ENCODE measurements at places on chromosomes 16 and 17.
A peak's percentile ranks its signal among the peaks of the same experiment; 100 is the strongest.

DNA sequence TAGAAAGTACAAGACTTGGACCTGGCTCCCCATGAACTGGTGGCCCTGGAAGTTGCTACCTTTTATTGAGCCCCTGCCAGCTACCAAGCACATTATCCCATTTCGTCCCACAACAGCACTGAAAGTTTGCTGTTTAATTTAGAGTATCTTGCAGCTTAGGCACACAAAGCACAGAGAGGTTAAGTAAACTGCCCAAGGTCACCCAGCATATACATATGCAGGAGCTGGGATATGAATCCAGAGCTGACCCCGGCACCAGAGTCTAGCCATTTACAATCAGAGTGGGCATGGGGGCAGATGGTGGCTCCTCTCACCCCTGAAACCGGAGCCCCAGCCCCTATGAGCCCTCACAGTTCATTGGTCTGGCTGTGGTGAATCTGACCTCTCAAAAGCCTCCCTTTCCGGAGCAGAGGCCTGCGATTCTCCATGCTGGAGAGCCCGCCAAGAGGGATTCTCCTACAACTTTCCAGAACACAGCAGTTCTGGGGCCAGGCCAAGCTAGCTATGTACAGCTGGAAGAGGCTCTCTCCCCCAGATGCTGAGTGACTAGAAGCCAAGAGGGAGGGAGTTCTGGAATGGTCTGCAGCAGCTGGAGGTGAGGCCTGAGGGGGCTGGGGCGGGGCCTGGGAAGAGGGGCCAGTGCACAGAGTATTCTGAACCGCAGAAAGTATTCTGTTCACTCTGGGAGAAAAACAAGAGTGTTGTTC lies 58.3 kb downstream of the SREBF1 start:
- no peak for DNase-seq

DNA sequence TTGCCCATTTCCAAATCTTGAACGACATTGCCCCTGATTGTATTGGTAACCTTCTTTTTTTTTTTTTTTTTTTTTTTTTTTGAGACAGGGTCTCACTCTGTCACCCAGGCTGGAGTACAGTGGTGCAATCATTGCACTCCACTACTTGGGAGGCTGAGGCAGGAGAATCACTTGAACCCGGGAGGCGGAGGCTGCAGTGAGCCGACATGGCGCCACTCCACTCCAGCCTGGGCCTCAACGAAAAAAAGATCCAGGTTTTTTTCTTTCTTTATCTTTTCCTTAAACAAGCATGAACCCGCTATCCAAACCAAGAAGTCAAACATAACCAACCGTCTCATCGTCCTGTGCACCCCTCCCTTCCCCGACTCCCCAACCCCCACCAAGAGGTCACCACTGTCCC lies 47.6 kb upstream of the RPH3AL start:
- no peak for DNase-seq

GRCh38 chr16:28162326-28162877 lies 49.4 kb downstream of the XPO6 start:
- DNase-seq: no peak

DNA sequence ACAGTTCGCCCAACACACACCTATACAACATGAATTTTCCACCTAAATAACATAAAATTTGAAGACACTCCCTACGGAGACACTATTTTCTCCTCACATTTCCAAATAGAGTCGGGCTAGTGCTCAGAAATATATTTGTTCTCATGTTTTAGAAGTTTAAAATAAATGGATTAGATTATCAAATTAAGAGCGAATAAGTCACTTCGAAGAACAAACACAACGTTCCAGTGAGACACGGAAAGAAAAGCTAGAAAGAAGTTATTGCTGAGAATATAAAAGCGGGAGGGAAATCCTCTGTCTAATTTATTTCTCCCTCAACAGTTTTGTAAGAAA lies 2.0 kb upstream of the HS3ST3B1 start:
- no peak for DNase-seq

GRCh38 chr16:85557083-85557970 lies 55.8 kb upstream of the GSE1 start:
- no peak for DNase-seq

GRCh38 chr17:50062293-50063243 lies 6.7 kb downstream of the ITGA3 start:
- DNase-seq: no peak

- DNase-seq: no peak
Observed at GRCh38 chr17:73580073-73580710, 64.1 kb downstream of the SDK2 start.

GRCh38 chr17:41492771-41493170 lies 3.1 kb upstream of the KRT36 start:
- no peak for DNase-seq

DNA sequence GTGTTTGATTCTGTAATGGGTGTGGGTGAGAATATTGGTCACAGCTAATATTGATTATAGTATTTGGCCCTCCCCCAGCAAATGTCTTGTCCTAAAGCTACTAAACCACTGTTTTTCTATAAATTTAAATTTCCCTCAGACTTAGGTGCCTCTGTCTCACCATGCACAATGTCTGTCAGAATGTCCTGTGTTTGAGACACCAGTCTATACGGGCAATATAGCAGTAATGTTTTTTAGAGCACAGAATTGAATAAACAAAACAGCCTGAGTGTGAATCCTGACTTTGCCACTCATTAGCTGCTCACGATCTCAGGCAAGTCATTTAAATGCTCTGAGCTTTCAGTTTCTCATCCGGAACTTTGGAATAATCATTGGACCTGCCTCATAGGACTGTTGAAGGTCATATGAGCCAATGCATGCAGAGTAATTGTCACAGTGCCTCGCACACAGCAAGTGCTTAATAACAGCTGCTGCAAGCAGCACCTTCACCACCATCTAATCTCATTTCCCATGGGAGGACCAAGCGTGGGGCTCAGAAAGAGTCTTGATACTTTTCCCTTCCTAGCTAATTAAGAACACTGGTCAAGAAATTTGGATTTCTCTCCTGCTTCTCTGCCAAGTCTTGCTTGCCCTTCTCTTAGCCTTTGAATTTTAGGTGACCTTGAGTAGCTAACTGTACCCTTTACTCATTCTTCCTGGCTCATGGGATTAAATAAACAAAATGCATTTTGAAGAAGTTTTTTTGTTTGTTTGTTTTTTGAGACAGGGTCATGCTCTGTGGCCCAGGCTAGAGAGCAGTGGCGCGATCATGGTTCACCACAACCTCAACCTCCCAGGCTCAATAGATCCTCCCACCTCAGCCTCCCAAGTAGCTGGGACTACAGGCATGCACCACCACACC lies 9.8 kb downstream of the HLF start:
- DNase-seq: no peak

DNA sequence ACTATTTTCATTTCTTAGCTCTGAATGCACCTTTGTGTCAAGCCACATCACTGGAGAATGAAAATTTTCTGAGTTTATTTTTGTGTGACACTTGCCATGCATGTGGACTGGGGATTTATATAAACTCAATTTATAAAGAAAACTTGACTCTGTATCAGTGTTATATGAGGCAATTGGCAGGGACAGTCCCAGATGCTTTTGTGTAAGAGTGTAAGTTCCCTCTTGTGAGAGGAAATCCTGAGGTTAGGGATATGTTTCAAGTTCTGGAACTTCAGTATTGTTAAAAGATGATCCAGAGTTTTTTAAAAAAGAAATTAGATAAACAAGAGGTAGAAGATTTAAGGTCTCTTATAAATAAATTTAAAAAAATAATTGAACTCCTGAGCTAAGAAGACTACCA lies 10.9 kb upstream of the CCL8 start:
- no peak for DNase-seq

- peak; percentile 7 for DNase-seq
Observed at GRCh38 chr16:69329369-69330285, 761 bp downstream of the PDF start.

- no peak for DNase-seq
Observed at GRCh38 chr17:48616717-48617470, 1.8 kb upstream of the HOXB8 start.

GRCh38 chr16:35687781-35688180 lies 2228.4 kb downstream of the TP53TG3F start:
- no peak for DNase-seq

DNA sequence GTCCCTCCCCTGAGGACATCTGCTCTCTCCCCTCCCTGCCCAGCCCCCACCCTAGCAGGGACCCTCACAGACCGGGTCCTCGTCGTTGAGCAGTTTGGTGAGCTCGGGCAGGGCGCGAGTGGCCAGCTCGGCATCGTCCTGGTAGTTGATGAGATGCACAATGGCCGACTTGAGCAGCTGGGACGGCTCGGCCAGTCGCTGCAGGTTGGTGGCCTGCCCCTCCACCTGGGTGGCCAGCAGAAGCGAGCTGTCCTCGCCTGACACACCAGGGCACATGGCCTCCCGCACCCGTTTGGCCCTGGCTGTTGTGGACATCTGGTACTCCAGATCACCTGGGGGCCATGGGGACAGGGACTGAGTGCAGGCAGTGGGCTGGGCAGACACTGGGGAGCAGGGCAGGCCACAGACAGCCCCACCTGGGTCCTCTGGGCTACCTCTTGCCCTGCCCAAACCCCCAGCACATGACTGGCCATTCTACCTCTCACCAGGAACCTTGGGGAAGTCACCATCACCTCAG lies 17.1 kb downstream of the JUP start:
- no peak for DNase-seq

DNA sequence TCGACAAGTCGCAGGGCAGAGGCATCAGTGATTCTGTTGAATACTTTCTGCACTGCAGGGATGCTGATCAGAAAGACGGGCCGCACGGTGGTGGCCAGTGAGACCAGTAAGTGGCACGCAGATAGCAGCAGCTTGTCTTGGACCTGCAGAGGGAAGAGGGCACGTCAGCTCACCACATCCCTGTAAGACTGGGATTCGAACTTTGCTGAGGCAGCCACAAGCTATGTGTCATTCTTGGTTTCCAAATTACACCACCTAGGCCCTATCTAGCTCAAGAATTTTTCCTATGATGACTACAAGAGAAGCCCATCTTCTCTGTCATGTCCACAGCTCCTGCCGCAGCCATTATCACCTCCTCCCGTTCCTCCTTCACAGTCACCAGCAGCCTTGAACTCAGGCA lies 49.4 kb upstream of the GSG1L start:
- no peak for DNase-seq

DNA sequence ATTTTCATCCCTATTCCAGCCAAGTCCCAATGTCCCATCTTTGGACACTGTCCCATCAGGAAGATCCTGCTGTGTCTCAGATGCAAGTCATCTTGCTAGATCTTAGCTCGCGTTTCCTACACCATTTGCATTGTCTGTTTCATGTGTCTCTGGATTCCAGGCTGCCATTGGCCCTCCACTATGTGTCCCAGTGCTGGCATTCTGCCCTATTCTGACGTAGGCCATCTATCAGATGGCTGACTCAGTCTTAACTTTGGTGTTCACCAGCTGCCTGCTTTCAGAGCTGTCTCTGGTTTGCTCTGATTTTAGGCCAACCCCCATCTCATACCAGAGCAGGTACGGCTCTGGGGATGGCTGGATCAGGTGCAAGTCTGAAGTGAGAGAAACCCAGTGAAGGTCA lies 300.9 kb upstream of the ASIC2 start:
- no peak for DNase-seq

DNA sequence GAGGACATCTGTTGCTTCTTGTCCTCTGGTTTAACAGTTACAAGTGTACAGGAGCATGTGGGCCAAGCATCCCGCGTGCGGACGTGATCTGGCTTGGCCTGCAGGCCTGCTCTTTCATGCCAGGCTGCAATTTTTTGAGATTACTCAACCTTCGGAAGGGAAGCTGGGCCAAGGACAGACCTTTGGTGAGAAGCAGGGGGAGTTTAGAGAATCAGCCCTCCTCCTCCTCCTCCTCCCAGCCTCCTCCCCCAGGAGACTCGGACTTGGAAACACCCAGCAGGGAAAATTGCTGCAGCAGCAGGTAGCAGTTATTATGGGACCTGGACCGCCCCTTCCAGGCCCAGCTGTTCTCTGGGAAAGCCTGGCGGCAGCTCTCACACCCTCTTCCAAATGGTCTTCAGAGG lies 5.1 kb upstream of the KLHL36 start:
- peak; percentile 84 for DNase-seq

- no peak for DNase-seq
Observed at GRCh38 chr16:22318690-22319358, 21.6 kb downstream of the POLR3E start.

GRCh38 chr17:82195675-82196672 lies 16.7 kb downstream of the CCDC57 start:
- no peak for DNase-seq

DNA sequence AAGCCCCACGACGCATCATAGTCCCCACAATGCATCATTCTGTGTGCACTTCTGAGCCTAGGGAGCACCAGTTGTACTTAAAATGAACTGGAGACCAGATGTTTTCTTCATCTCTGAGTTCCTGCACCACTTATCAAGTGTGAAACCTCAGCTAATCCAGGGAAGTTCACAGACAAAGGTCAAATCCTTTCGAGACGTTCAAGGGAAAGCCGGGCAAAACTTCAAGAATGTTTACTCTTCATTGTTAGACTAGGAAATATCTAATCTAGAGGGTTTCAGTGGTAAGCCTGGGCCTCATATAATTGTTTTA lies 4.6 kb upstream of the PMP22 start:
- DNase-seq: no peak

DNA sequence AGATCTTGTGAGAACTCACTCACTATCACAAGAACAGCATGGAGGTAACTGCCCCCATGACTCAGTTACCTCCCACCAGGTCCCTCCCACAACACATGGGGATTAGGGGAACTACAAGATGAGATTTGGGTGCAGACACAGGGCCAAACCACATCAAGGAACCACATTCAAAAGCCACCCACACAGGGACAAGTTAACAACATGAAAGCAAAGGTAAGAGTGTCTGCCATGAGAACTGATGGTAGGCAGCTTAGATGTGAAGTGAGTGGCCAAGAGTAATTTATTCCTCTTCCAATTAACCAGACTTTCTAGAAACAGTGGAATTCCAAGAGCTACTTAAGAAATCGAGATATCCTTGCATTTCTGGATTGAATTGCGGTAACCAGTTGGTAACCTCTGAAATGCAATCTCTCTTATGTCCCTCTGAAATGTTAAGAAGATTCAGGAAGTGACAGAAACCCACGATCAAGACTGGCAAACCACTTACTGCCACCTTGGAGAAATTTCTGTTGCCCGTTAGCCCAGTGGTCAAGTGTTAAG lies 167.4 kb upstream of the CACNG5 start:
- no peak for DNase-seq

DNA sequence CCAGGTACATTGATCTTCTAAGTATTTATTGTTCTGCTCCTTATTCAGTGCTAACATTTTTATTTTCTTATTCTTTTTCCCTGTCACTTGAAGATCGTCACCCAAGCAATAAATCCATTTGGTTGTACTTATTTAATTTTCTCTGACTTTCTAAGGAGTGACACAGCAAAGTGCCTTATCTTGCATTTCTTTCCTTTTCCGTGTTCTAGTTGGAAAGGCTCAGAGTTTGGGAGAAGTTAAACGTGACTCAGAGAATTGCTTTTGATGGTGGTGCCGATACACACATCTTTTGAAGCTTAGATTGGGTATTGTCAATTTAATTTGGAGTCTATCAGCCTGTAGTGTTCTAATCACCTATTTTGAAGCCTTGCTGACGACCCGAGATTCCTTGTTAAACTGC lies 72.0 kb downstream of the PITPNC1 start:
- DNase-seq: no peak

GRCh38 chr16:11459722-11460121 lies 114.5 kb downstream of the RMI2 start:
- DNase-seq: no peak

GRCh38 chr16:1175566-1176279 lies 22.8 kb downstream of the CACNA1H start:
- no peak for DNase-seq

- no peak for DNase-seq
Observed at GRCh38 chr16:29644338-29644857, 18.6 kb upstream of the SPN start.
